ENCODE measurements at places on chromosomes 12 and 14.

DNA sequence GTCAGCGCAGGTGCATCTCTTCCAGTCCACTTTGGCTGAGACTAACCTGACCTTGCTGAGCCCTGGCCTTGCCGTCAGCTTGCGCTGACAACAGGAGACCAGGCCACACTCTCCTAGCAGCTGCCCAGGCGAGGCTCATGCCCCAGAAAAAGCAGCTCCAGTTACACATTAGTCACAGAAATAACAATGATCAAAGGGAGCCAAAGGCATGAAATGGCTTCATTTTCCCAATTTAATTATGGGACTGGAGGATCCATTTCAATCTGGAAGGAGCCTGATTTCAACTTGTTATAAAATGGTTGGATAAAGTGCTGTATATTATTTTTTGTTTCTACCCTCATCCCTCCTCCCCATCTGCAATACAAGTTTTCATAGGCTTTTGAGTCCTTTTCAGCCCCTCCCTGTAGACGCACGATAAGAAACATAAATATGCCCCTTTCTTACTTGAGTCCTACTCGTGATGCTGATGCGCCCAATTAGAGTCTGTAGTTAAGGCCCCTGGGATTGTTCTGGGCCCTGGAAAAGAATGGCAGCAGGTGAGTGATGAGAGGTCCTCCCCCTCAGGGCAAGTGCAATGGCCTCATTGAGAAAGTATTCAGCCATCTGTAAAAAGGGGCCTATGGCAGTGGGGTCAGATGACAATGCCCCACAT lies 376.0 kb downstream of the C12orf75 start:
- no peak for DNase-seq

DNA sequence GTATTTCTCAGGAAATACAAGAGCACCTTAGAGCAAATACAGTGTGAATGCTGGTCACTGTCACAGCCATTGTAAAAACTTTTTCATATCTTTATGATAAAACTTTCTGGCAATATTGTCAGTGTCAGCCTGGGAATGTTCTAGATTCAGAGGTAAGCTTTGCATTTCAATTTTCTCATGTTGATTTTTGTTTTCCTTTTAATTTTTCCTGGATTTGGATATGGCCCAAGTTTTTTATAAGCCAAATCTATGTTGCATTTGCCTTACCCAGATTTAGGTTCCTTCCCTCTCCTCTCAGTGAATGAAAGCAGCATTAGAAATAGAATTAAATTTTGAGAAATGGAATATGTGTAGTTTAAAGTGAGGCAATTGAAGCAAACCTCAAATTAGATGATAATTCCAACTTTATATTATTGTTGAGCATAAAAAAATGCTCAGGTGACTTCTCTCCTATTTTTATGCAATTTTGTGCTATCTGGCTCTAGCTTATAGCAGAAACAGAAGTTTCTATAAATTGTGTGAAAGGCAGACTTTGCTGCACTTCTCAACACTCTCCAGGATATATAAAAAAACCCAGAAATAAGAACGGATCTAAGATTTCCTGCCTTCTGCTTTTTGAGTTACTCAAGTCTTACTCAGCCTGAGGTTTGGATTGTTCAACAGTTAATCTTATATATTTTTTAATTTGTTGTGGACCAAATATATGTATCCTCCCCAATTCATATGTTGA lies 368.2 kb upstream of the PRICKLE1 start:
- no peak for DNase-seq

- no peak for DNase-seq
Observed at GRCh38 chr12:95439461-95440230, 34.3 kb upstream of the METAP2 start.

DNA sequence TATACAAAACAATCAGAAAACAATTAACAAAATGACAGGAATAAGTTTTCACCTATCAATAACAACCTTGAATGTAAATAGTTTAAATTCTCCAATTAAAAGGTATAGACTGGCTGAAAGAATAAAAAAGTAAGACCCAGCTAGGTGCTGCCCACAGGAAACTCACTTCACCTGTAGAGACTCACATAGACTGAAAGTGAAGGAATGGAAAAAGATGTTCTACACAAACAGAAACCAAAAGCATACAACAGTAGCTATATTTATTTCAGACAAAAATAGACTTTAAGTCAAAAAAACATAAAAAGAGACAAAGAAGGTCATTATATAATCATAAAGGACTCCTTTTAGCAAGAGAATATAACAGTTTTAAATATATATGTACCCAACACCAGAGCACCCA lies 152.4 kb upstream of the PWP1 start:
- no peak for DNase-seq

DNA sequence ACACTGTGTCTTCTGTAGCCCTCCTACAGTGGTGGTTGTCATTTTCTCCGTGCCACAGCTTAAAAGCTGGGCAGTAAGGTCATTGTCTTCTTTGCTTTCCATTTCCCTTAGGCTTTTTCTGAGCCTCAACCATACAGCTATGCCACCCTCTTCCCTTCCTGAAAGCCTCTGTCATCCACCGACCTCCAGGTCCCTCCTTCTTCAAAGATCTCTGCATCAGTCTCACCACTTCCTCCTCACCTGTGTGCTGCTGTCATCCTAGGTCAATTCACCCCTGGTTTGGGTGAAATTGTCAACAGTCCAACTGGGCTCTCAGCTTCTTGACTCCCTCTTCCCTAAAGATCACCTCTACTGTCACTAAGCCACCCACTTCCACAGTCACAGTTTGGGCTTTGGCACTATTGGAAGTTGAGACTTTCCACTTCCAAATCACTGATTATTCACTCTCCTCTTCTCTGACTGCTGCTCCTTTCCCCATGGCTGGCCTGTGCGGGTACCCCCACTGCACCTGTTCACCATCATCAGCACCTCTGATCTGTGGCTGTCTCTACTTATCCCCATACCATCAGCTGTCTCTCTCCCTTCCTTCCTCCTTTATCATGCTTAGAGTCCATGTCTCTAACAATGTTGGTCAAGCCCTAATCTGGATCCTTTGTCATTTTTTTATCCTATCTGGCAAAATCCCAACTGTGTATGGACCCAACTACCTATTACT lies 15.5 kb upstream of the TSPAN9 start:
- DNase-seq, result no peak

GRCh38 chr14:36661506-36662257 lies at the start of gene PAX9:
TSS of gene PAX9 (plus strand) at chr14:36661860. CDS start at chr14:36662090, 230 bp downstream.
- DNase-seq, result no peak

- no peak for DNase-seq
Observed at GRCh38 chr12:6533653-6533922, 729 bp upstream of the GAPDH start.

DNA sequence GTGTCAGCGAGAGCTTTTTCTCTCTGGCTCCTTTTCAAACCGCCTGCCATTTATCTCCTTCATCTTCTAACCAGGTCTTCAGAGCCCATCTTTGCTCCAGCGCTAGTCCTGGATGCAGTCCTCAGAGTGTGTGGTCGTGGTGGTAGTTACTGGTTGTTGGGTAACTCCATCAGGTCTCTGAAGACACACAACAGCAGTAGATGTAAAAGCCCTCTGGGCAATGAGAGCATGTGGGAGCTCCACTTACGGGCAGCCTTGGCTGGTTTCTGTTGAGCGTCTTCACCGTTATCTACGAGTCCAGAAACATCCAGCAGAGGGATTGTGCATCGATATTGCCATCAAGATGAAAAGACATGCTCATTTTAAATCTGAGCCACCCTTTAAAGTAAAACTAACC lies 61.2 kb downstream of the FBXL14 start:
- DNase-seq, result no peak

DNA sequence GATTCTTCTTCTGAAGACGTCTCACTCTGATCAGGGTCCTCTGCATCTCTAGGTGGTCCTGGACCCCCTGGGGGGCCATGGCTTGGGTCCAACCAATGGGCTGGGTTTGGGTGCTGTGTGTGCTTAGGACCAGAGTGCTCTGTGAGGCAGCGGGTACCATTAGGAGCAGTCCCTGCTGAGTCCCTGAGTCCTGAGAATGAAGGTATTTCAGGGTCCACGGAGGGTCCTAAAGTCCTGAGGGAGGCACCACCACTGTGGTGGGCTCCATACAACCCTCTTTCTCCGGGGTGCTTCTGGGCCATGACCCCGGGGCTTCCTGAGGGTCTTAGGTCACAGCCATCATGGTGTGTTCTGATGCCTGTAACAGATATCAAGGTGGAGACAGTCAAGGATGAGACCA lies 1.0 kb downstream of the DNAJC14 start:
- no peak for DNase-seq

DNA sequence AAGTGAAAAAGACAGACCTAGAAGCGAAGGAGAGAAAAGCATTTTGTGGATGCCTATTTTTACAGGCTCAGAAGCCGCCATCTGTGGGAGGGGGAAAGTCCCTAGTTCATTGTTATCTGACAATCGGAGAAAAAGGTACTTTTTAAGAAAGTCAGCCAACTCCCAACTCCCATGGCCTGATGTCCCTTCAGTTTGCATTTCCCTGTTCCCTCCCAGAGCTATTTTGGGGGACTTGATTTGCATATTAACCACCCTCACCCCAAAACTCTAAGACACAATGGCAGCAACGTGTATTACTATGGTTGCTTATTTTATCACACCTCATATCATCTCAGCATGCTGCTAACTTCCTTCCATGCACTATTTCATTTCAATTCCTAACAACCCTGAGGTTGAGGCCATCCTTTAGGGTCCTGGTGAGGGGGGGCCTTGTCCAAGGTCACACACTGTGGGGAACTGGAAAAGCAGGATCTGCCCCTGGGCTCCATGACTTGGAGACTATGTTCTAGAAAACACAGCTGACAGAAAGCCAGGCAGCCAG lies 18.7 kb downstream of the HVCN1 start:
- DNase-seq, result no peak

GRCh38 chr12:63857771-63858670 lies 13.5 kb downstream of the SRGAP1 start:
- no peak for DNase-seq

- DNase-seq, result no peak
Observed at GRCh38 chr14:68482772-68483395, 310.0 kb downstream of the ZFP36L1 start.

DNA sequence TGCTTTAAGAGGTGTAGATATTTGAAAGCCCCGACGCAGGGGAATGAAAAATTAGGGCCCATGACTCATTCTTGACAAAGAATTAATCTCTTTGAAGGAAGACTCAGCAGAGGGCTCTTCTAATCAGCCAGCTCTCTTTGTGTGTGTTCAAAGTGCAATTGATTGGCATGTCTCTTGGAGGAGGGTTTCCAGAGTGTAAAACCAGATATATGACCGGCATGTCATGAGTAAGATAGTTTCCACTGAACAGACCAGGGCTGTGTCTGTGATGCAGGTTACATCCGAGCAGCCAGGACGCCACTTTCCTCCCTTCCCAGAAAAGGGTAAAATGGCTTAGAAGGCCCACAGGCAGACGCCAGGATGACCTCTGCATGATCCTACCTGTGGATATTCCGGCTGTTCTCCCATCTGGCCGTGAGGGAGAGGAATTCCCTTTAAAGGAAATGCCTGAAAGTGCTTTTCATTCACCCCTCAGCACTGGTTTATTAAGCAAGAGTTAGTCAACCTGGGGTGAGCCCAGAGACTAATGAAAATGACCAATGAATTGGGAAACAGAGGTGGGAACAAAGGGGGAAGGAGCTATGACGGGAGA lies 7.2 kb upstream of the KRT75 start:
- DNase-seq, result no peak

DNA sequence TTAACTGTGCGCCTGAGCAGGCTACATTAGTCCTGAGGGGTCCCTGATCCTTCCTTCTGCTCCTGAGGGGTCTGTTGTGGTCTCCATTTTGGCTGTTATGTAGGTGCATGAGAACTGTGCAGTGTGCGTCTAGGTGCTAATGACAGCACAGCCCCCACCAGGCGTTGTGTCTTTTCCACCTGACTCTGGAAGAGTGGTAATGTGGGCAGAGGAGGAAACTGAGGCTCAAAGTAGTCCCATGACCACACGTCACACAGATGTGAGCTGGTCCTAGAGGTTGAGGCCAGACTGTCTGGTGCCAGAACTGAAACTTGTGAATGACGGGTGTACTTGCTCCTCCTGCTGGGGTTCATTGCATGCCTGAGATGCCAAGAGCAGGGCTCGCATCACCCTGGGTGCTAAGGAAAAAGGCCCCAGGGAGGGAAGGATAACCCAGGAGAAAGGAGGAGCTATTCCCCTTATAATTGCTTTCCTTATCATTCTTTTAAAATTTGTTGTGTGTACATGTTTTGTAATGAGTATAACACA lies 111.8 kb downstream of the SLC25A47 start:
- DNase-seq, result no peak

GRCh38 chr12:95884998-95885397 lies 26.2 kb downstream of the SNRPF start:
- no peak for DNase-seq

GRCh38 chr12:64735442-64735841 lies 23.8 kb downstream of the GNS start:
- no peak for DNase-seq

- no peak for DNase-seq
Observed at GRCh38 chr14:99734406-99735051, 50.4 kb downstream of the CYP46A1 start.

- no peak for DNase-seq
Observed at GRCh38 chr14:29475641-29476040, 452.0 kb downstream of the PRKD1 start.

DNA sequence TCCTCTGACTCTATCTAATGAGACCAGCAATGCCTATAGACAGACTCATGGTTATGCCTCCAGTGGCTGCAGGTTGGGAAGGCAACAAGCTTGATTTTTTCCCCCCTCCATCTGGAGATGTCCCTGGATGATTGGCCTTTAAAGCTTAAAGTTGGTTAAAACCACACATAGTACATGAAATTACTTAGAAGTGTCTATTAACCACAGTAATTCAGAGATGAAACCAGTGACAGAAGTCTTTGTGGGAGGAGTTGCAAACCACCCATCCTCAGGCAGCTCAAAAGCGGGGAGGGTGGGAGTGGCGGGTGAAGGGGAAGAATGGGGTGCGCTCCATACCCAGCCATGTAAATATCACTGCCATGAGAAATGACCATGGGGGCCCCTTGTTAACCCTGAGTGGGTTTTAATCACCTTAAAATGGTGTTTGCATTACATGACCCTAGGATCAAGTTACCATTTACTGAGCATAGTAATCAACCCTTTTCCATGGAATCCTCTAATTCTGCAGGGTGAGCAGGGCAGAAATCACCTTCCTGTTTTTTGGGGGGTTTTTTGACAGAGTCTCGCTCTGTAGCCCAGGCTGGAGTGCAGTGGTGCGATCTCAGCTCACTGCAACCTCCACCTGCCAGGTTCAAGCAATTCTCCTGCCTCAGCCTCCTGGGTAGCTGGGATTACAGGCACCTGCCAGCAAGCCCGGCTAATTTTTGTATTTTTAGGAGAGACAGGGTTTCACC lies 133.5 kb downstream of the FOXN3 start:
- DNase-seq, result no peak

All from pons (tissue), 1 donor.